Naive B cell (primary cell): ENCODE measurements at places on chromosomes 4 and X. TPM values are rescaled to one million over a fixed set of nuclear protein-coding genes. Genes with fewer than 3 reads are reported as not detected.

DNA sequence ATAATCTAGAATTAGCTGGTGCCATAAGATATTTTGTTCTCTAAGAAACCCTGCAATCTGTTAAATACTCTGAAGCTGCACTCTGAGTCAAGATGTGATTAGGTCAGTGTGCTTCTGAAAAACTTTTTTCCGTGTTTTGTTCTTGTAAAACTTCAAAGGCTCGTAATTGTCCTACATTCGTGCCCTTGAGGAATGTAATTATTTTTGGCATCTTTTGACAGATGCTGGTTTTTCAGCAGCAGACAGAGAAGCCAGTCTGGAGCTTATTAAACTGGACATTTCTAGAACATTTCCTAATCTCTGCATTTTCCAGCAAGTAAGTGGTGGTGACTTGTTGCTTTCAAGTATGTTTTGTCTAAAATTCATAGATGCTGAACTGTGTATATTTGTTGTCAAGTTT, 36.8 kb upstream of the TADA2B start:
- no peaks in the 10 kb centered on the region for H3K27me3 ChIP-seq
- H3K4me1 ChIP-seq = peaks cover 9% of the 10 kb centered on the region
- H3K4me3 ChIP-seq = no peak overlapping the region
- peaks cover 25% of the 10 kb centered on the region for H3K36me3 ChIP-seq
- no peak overlapping the region for H3K27ac ChIP-seq
- DNase-seq = no peak

DTHD1 gene
- polyA plus RNA-seq = not detected

GRCh38 chr4:1205586-1206298, 33.4 kb upstream of the SPON2 start:
- H3K4me1 ChIP-seq = peaks cover 15% of the 10 kb centered on the region
- H3K4me3 ChIP-seq = no peak overlapping the region
- no peaks in the 10 kb centered on the region for H3K27me3 ChIP-seq

DNA sequence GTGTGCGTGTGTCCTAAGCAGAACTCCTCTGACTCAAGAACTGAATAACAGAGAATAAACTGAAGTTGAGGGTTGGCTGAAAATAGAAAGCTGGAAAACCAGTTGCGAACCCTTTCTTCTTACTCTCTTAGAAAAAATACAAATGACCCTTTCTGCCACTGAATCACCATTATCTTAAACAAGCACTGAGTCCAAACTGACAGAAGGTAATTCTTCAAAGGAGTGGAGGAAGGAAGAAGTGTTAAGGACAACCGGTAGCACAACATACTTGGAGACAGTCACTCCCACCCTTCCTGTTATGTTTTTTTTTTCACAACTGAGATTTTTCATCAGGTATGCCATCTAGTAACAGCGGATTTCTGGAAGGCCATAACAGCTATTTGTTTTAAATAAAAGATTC, 38.1 kb downstream of the HELQ start:
- peaks cover 4% of the 10 kb centered on the region for H3K4me1 ChIP-seq
- no peak overlapping the region for H3K27ac ChIP-seq
- no peaks in the 10 kb centered on the region for H3K27me3 ChIP-seq
- H3K36me3 ChIP-seq = peaks cover 21% of the 10 kb centered on the region

NDST3 gene
- not detected for polyA plus RNA-seq

DNA sequence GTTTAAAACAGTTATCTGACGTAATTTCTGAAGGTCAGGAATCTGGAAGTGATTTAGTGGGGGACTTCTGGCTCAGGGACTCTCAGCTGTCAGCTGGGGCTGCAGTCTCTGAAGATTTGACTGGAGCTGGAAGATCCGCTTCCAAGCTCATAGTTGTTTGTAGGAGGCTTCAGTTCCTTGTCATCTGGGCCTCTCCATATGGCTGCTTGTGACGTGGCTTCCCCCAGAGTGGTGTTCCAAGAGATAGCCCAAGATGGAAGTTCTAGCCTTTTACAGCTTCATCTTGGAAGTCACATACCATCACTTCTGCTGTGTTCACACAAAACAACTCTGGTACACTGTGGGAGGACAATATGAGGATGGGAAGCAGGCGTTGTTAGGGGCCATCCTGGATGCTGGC, 2.1 kb downstream of the MPC1L start:
- DNase-seq = no peak
- peaks cover 20% of the 10 kb centered on the region for H3K36me3 ChIP-seq
- H3K4me3 ChIP-seq = no peak overlapping the region
- H3K27me3 ChIP-seq = no peaks in the 10 kb centered on the region
- no peak overlapping the region for H3K27ac ChIP-seq

CHRDL1 gene
- not detected for polyA plus RNA-seq

PARM1 gene
- polyA plus RNA-seq = 6.6 TPM

DNA sequence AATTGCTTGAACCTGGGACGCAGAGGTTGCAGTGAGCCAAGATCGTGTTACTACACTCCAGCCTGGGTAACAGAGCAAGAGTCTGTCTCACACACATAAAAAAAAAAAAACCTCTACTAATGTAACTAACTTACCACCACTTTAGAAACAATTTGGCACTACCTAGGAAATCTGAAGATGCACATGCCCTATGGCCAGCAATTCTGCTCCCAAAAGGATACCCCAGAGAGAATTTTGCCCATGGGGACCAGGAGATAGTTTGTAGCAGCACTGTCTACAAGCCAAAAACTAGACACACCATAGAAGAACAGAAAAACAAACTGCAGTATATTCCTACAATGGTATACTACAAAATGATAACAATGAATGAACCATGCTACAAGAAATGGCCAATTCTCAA, 37.5 kb downstream of the USP46 start:
- no peak for DNase-seq
- H3K4me3 ChIP-seq = no peak overlapping the region
- no peaks in the 10 kb centered on the region for H3K4me1 ChIP-seq
- peaks cover 8% of the 10 kb centered on the region for H3K36me3 ChIP-seq

GRCh38 chr4:61079427-61079826, 120.7 kb upstream of the ADGRL3 start:
- H3K4me3 ChIP-seq = no peak overlapping the region
- no peaks in the 10 kb centered on the region for H3K4me1 ChIP-seq
- no peak overlapping the region for H3K27ac ChIP-seq
- H3K36me3 ChIP-seq = no peaks in the 10 kb centered on the region
